Activated T-cell treated with anti-CD3 and anti-CD28 coated beads, Interleukin-2, amount 50 U/mL, for 72 hours (primary cell): ENCODE measurements at places on chromosomes 4 and X.

- no peak for DNase-seq
Measured at GRCh38 chrX:30892591-30892990, 3.5 kb upstream of the TAB3 start.

GRCh38 chr4:151575646-151576045 lies 166.7 kb downstream of the FHIP1A start:
- DNase-seq, result no peak

DNA sequence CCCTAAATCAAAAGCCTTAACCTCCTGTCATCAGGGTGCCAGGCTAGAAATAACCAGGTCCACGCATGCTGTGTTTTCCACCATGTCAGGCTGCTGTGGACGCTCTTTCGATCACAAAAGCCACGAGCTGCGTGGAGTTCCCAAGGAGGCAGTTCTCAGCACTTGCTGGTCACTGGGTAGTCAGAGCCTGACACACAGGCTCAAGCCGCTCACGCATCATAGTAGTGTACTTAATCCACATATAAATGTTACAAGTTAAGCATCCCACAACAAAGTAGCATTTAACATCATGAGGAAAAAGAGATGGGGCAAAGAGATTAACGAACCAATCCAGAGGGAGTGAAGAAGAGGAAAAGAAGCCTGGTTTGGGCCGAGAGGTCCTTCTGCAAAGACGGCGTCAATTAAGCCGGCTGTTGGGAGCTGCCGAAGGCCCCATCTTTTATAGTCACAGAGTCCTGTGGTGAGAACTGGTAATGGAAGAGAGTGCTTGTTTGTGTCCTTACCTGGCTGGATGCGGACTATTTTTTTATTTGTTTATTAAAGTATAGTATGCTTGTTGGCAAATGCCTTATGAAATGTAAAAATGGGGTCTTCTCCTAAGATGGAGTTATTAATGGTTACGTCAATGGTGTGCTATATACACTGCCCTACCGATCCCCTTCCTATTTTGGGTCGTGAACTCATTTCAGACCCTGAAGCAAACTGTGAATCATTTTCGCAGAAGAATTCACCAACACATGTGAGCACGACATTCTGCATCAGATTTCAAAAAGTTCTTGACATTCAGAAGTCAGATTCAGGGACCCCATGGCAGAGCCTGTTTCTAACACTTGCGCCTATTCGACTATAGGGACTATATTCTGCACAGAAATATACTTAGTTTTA lies 675 bp downstream of the PRIMPOL start:
- DNase-seq, result peak; percentile 32

GRCh38 chrX:22399437-22400192 lies 126.9 kb downstream of the CBLL2 start:
- DNase-seq, result no peak

GRCh38 chr4:184583738-184584502 lies 65.3 kb downstream of the CASP3 start:
- DNase-seq, result peak; percentile 21

DNA sequence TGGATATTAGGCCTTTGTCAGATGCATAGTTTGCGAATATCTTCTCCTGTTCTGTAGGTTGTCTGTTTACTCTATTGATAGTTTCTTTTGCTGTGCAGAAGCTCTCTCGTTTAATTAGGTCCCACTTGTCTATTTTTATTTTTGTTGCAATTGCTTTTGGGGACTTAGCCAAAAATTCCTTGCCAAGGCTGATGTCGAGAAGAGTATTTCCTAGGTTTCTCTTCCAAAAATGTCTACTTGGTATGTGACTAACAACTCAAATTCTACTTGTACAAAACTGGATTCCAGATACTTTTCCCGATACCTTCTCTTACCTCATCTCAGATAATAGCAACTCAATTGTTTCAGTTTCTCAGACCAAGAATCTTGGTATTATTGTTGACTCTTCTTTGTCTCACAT lies 142.4 kb upstream of the GLRA2 start:
- no peak for DNase-seq

- no peak for DNase-seq
Measured at GRCh38 chr4:55410431-55410830, 14.7 kb downstream of the TMEM165 start.

DNA sequence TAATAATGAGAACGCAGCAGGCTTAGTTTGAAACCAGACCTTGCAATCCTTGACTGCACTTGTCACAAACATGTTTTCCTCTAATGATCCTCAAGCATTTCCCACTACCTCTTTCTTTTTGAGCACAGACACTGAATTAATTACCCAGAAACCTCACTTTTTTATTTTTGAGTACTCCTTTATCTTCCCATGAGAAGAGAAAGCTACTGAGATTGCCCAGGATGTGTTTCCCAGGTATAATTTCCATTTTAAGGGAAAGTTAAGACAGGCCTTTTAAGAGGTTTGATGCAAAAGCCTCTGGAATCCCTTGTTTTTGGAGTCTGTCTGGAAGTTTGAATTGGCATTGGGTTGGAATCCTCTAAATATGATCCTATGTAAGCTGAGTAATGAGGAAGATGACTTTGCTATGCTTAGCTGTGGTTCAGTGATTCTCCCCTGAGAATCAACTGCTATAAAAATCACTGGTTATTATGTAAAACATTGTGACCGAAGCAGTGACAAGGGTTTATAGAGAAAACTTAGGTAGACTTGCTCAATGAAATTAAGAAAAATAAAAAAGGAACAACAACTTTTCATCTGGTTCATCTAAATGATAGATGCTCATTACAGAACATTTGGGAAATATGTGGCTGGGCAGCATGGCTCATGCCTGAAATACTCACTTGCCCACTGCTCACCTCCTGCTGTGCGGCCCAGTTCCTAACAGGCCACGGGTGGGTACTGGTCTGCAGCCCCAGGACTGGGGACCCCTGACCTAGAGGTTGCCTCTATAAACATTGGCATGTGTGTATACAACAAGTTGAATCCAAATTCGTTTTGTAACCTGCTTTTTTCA lies 10.8 kb upstream of the RHOH start:
- no peak for DNase-seq

GRCh38 chr4:161564230-161564834 lies 599.5 kb downstream of the FSTL5 start:
- DNase-seq, result no peak

- DNase-seq, result peak; percentile 43
Measured at GRCh38 chrX:54495814-54496516, at the start of gene FGD1. Gene FGD1 (minus strand): TSS chrX:54496234. CDS start chrX:54495432, 802 bp downstream.

DNA sequence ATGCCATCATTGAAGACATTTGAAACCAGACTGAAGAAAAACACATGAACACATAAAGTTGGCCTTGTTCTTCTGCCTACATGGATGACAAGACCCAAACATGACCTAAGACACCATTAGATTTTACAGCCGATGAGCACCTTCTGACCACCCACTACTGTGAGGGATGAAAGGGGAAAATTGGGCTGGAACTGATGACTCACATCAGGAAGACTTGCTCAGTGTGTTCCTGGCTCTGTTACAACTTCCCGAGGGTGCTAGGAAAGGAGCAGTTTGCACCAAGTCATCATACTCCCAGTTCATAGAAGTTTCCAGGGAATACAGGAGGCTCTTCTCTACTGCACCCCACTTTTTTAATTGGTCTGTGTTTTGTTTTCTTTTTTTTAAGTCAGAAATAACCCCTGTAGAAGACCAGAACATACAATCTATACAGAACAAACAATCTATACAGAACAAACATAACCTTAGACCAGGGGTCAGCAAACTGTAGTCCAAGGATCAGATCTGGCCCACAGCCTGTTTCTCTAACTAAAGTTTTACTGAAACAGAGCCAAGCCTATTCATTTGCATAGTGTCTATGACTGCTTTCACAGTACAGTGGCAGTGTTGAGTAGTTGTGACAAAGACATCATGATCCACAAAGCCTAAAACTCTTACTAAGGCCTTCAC lies 25.3 kb downstream of the BTC start:
- DNase-seq, result no peak

DNA sequence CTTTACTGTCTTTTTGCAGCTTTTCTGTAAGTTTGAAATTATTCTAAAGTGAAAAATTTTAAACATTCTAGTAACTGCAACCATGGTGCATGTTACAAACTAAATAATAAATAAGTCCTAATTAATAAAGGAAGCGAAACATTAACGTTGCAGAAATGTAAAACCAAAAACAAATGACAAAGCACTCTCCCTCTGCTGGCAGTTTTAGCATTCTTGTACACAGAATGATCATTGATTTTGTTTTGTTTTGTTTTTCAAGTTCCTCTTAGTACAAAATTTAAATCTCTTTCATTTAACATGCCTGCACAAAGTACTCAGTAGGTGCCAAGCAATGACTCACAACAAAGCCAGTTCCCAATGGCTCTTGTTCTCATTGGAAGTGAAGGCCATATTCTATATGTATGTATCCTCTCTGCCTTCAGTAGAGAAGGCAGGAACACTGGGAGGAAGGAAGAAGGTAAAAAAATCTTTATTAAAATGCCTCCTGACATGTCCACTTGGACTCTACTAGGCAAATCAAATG lies 13.7 kb upstream of the TMSB4X start:
- DNase-seq, result no peak

- DNase-seq, result no peak
Measured at GRCh38 chr4:186598686-186599085, 43.3 kb upstream of the MTNR1A start.

- DNase-seq, result no peak
Measured at GRCh38 chr4:159137176-159137575, 34.3 kb downstream of the RAPGEF2 start.

DNA sequence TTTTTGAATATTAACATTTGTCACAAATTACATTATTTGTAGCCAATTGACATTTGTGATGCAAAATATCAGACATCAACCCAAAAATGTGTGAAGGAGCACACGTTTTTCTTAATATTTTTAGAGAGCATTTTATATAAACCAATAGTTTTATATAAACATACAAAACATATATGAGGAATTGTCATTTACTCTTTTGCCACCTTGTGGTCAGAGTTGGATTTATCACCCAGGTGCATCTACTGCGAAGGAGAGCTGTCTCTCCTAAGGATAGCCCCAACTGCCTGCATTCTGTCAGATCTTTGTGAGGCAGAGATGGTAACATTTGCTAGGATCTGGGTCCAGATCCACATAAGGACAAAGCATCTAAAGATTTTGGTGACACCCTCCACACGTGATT lies 2.5 kb upstream of the USP27X start:
- peak; percentile 32 for DNase-seq

- DNase-seq, result no peak
Measured at GRCh38 chr4:159600061-159600460, 497.2 kb downstream of the RAPGEF2 start.

DNA sequence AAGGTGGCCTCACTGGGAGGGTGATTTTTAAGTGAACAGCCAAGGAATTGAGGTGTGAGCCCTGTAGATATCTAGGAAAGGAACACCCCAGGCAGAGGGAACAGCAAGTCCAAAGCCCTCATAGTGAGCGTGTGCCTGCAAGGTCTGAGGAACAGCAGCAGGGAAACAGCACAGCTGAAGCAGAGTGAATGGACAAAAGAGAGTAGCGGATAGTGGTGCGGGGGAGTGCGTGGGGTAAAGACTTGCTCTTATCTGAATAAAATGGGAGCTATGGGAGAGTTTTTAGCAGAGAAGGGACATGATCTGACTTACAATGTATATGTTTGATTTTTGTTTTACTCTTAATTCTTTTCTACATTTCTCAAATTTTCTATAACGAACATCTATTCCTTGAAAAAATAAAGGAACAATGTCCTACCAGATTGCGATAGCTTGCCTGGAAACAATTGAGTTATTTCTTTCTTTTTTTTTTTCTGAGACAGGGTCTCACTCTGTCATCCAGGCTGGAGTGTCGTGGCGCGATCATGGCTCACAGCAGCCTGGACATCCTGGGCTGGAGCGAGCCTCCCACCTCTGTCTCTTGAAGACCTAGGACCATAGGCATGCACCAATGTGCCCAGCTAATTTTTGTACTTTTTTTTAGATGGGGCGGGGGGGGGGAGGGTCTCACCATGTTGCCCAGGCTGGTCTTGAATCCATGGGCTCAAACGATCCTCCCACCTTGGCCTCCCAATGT lies 19.5 kb upstream of the HADH start:
- DNase-seq, result no peak

- DNase-seq, result no peak
Measured at GRCh38 chr4:101287324-101287723, 60.0 kb downstream of the PPP3CA start.

DNA sequence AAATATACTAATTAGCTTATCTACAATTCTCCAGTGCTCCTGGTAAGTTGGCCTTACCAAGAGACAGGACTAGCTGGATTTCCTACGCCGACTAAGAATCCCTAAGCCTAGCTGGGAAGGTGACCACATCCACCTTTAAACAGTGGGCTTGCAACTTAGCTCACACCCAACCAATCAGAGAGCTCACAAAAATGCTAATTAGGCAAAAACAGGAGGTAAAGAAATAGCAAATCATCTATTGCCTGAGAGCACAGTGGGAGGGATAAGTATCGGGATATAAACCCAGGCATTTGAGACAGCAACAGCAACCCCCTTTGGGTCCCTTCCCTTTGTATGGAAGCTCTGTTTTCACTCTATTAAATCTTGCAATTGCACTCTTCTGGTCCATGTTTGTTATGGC lies 1025.0 kb downstream of the RAB28 start:
- no peak for DNase-seq

DNA sequence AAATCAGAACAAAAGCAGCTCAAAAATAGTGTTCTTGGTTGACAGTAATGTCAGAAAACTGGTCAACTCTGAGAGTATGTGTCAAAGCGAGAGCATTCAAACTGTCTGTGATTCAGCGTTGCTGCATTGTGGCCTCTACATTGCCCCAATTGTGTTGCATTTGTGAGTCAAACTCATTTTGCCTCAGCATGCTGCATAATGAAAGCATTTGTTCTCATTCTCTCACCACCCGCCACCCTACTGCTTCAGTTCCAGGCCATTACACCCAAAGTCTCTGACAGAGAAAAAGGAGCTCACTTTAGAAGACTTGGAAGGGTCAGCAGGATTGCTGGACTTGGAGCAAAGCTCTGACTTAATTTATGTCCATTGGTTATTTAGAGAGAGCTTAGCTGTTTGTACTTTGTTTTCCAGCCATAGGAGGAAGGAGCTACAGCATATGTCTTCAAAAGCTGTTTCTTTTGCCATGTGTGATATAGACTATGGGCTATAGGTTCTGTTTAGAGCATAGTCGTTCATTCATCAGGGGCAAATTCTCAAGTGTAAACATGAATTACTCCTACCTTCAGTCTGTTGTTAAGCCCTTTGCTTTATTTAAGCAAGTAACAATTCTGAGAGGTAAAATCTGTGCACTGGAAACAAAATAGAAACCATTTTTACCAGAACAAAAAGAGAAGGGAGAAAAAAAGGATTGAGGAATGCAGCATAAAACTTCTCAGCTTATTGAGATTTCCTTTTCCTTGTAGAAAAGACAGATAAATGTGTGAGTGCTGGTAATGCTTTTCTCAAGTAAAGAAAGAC lies 153.4 kb upstream of the ANK2 start:
- DNase-seq, result peak; percentile 34
